ENCODE measurements at places on chromosomes 5 and 9. TPM values are rescaled to one million over a fixed set of nuclear protein-coding genes. Genes with fewer than 3 reads are reported as not detected.

MEGF10 gene
- not detected for total RNA-seq

MORN5 gene
- not detected for total RNA-seq

KIAA0825 gene
- 0.47 TPM for total RNA-seq

SLC36A2 gene
- not detected for total RNA-seq

PCDHA4 gene
- not detected for total RNA-seq

ENDOG gene
- 22.1 TPM for total RNA-seq

SUSD3 gene
- total RNA-seq, result 31.7 TPM

AK3 gene
- 23.9 TPM for total RNA-seq

CMYA5 gene
- 0.15 TPM for total RNA-seq

LSM11 gene
- total RNA-seq, result 9.0 TPM

SERF1A gene
- total RNA-seq, result 12.9 TPM

PTTG1 gene
- 69.9 TPM for total RNA-seq

CCDC183 gene
- 0.52 TPM for total RNA-seq

LRRTM2 gene
- 0.12 TPM for total RNA-seq

RAPGEF6 gene
- total RNA-seq, result 36.7 TPM

TEX48 gene
- 1.0 TPM for total RNA-seq

GABRA1 gene
- not detected for total RNA-seq

P4HA2 gene
- 48.7 TPM for total RNA-seq

SUSD1 gene
- 4.5 TPM for total RNA-seq

TAF11L14 gene
- not detected for total RNA-seq

CBY3 gene
- 0.66 TPM for total RNA-seq

IFNB1 gene
- total RNA-seq, result 0.23 TPM

ARID3C gene
- not detected for total RNA-seq

SMC2 gene
- total RNA-seq, result 51.9 TPM

ENC1 gene
- 3.2 TPM for total RNA-seq

RGS7BP gene
- total RNA-seq, result not detected

CDC20B gene
- not detected for total RNA-seq

KLF9 gene
- 18.1 TPM for total RNA-seq

FOXD4L3 gene
- not detected for total RNA-seq

PCA3 gene
- not detected for total RNA-seq

NEUROG1 gene
- not detected for total RNA-seq

RIGI gene
- 6.1 TPM for total RNA-seq

ZNF300 gene
- 0.56 TPM for total RNA-seq

AGXT2 gene
- not detected for total RNA-seq

C5orf52 gene
- total RNA-seq, result not detected

SLC6A18 gene
- total RNA-seq, result not detected

PROB1 gene
- total RNA-seq, result 9.3 TPM

GDA gene
- not detected for total RNA-seq

SPEF2 gene
- total RNA-seq, result 4.6 TPM

MYORG gene
- total RNA-seq, result 1.0 TPM

Data from activated T-helper 1 cell treated with anti-CD3 and anti-CD28 coated beads, Interleukin-12 subunit alpha, Interleukin-12 subunit beta, Interleukin-2, Interleukin-4 antibody, amounts not matched to agents 30 ng/mL and 10 ng/mL and 1 ng/mL, durations not matched to agents 14 hours and 24 hours and 36 hours (primary cell).